ENCODE measurements at places on chromosomes 7 and 10.
A peak's percentile ranks its signal among the peaks of the same experiment; 100 is the strongest.

- DNase-seq = no peak
Observed at GRCh38 chr7:24834128-24834798, 77.0 kb upstream of the GSDME start.

DNA sequence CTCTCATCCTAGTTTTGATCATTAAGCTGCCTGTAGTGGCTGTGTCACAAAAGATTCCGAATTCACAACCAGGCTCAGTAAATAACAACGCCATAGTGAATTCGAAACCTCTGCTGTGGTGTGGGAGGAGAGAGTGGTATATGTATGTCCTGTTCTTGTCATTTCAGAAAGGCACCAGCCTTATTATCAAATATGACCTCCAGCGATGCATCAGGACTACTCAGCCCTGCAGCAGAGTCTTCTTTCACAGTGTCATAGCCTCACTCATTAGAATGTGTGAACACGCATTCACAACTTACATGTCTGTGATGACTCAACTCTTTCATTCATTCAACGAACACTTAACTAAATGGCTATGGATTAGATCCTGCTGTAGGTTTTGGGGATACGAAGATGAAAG is 15.3 kb downstream of the AOC1 start:
- DNase-seq = no peak

DNA sequence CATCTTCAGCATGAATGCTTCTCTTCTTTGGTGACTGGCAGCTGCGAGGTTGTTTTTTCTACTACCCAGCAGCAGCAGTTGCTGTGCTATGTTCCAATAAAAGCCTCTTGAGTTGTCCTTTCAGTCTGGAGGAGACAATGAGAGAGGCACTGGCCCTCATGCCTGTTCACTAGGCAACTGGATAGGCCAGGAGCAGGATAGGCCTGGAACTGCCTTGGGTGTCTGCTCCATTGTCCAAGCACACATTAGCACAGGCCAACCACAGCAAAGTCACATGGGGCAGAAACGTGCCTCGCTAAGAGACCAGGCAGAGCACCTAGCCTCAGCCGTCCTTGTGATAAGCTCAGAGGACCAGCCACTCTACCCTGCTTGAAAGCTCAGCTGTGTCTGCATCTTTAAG is 76.9 kb upstream of the PDCD4 start:
- no peak for DNase-seq

DNA sequence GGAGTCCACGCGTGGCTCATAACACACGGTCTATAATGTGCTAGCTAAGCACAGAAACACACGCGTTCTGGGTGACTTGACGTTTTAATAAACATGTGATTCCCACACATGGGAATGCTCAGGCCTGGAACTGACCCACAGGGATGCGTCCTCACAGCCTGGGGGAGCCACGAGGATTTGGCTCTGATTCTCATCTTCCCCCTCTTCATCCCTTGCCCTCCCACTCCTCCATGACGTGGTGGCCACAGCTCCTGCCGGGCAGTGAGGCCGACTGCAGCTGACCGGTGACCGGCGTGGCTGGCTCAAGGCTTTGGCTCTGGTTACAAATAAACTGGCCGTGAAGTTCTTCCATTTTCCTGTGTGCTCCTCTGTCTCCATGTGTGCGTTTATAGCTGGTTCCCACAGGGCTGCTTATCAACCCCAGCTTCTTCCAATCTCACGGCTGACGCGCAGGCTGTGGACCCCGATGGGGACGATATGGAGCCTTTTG is 40.9 kb upstream of the KLF6 start:
- no peak for DNase-seq

DNA sequence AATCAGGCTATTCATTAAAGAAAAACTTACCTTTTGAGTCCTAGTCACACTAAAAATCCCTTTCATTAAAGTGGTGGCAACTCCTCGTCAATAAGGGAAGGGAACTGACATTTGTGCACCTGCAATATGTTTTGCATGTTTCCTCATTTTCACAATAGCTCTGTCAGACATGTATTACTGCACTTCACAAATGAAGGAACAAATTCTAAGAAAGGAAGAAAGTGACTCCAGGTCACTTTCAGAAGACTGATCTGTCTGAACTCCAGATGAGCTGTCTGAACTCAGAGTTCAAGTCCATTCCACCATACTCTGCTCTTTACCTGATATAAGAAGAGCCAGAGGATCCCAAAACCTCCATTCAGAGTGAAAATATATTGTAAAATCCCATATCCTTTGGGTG is 50.3 kb upstream of the GSAP start:
- DNase-seq = no peak

- DNase-seq = peak; percentile 49
Observed at GRCh38 chr10:114714281-114714741, 56.2 kb upstream of the ABLIM1 start.

- no peak for DNase-seq
Observed at GRCh38 chr10:85400981-85401695, 965.5 kb downstream of the GRID1 start.

DNA sequence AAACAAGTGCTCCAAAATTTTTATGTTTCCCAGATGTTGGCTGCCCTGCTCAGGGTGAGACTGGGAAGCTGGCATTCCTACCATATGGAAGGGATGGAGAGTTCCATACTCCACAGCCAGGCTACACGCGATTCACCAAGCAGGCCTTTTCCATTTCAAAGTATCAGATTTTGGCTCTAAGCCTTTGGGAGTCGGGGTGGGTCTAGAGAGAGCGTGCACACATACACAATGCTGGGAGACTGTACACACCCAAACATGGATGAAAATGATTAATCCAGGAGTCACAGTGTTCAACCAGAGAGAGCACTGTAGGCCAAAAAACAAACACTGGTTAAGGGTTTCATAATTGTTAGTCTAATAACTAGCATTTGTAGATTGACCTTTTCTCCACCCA is 295.0 kb downstream of the BICC1 start:
- no peak for DNase-seq

GRCh38 chr10:112394475-112394875 is 20.6 kb downstream of the ACSL5 start:
- no peak for DNase-seq

DNA sequence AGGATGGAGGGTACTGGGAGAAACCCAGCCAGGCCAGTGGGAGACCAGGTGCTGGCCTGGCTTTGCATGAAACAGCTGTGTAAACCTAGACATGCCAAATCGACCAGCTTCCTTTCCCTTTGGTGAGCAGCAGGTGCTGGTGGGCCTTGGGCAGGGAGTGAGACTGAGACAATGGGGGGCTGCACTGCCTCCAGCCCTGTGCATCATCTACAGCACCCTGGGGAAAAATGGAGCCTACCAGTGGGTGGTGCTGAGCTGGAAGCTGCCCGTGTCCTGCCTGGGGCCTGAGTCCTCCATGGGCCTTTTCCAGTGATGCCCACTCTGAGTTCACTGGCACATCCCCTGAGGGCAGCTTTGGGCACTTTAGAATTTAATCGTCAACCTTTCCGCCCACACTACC is 19.2 kb upstream of the DDC start:
- DNase-seq = no peak

DNA sequence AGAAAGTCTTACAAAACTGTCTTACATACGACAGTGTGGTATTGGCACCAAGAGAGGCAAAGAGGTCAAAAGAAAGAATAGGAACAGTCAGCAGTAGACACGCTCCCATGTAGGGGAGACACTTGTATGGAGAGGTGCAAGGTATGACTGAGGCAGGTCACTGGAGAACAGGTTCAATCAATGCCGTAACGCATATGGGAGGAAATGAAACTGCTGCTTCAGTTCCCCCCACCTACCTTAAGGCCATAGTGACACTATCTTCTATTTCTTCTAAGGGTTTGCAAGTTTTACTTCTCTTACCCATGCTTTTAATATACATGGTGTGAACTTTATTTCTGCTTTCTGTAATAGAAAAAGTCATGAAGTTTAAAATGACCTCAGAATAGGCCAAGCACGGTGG is 5.5 kb upstream of the PITRM1 start:
- DNase-seq = no peak

DNA sequence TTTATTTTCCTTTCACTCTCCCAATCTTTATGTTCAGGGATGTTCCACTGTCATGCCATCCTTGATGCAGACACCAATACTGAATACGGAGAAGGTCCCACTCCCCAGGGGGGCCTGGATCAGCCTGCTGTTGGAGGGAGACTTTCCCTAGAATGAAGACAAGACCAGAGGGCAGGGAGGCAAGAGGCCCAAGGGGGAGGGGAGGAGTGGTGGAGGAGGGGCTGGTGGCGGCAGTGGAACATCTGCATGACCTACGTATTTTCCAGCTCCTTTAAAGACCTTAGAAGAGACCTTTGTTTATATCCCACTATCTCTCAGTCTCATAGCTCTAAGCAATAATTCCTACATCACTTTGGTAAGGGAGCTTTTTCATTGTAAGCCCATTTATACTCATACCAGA is 183.0 kb downstream of the HECW1 start:
- DNase-seq = no peak

DNA sequence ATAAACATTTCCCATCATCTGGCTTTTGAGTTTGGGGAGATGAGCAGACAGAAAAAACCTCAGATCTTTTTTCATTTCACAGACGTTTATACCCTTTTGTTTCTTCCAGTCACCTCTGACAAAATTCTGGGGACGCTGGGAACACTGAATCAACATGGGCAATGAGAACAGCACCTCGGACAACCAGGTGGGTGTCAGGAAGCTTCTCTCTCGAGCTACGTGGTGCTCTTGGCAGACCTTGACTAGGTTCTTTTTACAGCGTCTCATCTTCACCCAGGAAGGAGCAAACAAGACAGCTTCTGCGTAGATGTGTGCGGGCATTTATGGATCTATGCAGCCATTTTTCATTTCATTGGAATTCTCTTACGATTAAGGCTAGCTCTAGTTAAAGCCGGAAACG is 32.9 kb downstream of the TACC2 start:
- no peak for DNase-seq

DNA sequence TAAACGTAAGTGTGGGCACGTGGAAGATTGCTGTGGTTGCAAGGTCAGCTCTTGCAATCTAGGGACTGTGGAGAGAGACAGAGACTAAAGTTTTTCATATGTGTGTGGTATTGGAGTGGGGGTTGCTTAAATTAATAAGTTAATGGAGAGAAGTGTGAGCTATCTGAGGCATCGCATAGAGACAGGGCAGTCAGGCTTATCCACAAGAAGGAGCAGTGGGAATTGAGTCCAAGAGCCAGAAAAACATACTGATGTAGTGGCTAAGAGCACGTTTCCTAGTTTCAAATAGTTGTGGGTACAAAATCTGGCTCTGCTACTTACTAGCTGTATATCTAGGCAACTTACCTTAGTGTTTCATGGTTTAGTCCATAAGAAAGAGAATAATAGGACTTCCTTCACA is 65.8 kb downstream of the SORCS3 start:
- peak; percentile 35 for DNase-seq

DNA sequence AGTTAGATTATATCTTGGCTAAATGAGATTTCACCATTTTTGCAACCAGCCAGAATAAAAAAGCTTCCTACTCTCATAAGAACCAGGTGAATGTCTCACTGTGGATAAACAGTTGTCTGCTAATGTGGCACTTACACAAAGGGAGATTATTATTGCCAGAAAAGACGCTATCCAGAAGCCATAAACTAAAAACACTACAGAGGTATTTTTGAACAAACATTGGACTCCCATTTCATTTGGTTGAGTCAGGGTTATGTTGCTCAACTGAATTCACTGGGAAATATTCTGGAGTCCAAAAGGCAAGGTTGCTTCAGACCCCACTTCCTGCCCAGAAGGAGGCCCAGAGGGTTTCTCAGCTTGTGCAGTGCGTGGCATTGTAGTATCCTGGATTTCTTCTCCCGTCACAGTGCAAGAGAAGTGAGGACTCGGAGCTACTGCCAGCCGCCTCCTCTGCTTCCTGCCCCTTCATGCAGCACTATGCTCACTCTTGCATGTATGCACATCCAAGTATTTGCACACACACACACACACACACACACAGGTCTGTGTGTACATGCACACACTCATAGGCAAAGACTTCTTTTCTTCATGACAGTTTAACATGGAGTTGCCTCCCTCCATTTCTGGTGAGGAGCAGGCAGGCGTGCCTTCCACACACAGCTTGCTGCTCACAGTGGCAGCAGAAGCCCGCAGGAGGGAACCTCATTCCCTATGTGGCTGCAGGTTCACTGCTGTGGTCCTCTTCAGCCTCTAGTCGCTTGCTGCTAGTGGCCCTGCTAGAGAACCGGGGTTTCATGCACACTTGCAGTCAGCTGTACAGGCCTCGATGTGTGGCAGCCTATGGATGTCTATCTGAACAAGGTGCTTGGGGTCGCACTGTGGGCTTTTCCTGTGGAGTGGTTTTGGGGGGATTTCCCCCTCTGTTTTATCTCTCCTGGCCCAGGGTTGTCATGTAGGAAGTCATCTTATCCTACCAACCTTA is 10.1 kb downstream of the DENND10 start:
- DNase-seq = no peak

DNA sequence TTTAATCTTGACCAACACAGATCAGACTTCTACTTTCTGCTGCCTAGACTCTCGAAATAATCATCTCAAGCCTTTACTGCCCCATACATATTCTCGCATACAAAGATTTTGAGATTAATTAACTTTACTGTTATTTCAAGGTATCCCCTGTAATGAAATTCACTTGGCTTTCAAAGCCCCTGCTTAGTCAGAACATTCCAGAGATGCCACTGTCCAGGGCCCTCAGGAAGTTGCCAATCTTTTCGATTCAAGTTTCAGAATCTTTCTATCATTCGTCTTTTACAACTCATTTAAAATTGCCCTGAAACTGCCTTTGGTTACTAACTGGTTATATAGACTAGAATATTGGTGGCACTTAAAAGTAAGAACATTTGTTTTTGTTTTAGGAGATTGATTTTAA is 320.2 kb downstream of the CDK14 start:
- DNase-seq = no peak

DNA sequence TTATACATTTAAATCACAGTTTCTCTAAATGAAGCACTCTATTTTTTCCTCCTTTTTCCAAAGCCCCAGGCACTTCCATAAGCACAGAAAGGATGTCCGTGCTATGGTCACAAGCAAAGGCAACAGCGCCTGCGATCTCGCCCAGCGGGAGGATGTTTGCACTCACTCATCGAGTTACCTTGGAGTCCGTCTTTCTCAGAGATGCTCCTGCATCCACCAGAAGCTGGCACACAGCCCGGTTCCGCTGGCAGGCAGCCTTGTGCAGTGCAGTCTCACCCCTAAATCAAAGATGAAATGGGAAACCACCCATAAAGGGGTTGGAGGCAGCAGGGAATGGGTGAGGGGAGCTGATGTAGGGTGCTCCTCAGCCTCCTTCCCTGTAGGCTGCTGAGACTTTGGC is 51.9 kb upstream of the PTN start:
- DNase-seq = no peak

- DNase-seq = no peak
Observed at GRCh38 chr7:14400271-14400670, 410.8 kb upstream of the ETV1 start.

DNA sequence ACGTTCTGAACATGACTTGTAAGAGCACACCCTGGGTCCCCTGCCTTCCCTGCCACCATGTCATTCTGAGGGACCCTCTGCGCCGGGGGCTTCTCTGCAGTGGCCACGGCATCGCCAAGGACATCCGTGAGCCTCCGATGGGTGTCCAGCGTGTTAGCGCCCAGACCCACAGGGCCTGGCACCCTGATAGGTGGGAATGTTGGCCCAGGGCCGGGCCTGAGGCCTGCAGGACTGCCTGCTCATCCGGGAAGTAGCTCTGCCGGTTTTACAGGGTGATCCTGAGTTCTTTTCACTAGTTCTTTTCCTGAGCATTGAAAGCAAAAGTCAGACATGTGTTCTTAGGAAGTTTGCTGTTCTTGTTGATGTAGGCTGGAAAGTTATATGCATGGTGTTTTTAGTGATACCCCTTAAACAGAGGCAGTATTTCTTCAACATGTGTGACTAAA is 54.5 kb downstream of the WDR37 start:
- no peak for DNase-seq

GRCh38 chr10:78853864-78854263 is 214.9 kb upstream of the ZMIZ1 start:
- no peak for DNase-seq

GRCh38 chr10:15545884-15546283 is 173.8 kb downstream of the ITGA8 start:
- no peak for DNase-seq
